ENCODE measurements at places on chromosomes 4 and X.

DNA sequence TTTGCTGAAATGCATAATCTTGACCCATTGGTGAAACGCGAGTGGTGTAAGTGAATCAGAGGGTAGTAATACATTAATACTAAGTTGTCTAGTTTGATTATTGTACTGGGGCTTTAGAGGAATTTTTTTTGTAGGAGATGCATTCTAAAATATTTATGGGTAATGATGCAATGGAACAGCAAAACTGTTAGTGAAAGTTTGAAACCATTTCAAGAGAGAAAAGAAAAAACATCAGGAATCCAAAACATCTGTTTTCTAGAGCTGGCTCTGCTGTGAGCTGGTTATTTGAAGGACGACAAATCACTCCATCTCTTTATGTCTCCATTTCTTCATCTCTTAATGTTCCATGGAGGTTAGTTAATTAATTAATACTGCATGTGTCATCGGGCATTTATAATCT is 351.9 kb upstream of the FAT1 start:
- DNase-seq = no peak

DNA sequence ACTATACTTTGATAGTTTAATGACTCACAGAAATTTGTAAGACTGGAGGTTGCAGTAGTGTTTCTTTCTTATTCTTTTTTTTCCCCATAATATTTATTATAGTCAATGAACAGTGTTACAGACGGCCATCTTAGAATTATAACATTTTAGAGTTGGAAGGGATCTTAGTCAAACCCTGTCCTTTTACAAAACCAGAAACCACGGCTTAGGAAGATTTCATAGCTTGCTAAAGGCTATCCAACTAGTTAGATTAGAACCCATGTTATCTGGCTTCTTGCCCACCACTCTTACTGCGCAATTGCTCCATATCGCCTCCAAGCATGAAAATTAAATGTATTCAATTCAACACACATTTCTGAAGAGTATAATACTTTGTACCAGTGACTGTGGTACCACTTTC is 1.1 kb downstream of the XIAP start:
- DNase-seq = peak; percentile 8

GRCh38 chr4:183323295-183323694 is 1.1 kb upstream of the CLDN24 start:
- no peak for DNase-seq

DNA sequence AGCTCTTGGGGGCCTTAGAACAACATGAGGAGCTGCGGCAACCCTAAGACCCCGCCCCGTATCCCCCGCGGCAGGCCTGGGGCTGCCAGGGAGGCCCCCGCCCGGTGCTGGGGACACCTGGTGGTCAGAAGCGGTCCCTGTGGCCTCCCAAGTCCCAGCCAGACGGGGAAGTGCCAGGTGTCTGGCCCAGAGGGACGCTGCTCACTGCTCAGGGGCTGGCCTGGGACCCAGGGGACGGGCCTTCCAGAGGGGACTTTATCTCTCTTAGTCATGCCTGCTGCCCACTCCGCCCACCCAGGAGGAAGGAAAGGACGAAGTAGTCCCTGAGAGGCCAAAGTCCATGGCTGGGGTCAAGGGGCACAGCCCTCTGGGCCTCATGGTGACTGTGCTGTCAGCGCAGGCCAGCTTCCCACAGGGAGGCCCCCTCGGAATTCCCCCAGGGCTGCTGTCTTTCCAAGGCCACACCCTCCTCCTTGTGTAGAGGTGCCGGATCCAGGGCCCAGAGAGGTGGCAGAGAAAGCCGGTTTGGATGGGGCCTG is 31.0 kb upstream of the HTRA3 start:
- peak; percentile 28 for DNase-seq

GRCh38 chrX:112784692-112785091 is 55.9 kb downstream of the AMOT start:
- no peak for DNase-seq

GRCh38 chr4:54238389-54238788 is 9.3 kb downstream of the PDGFRA start:
- no peak for DNase-seq
